BJ (cell line): ENCODE measurements at places on chromosomes 4 and X.
A peak's percentile ranks its signal among the peaks of the same experiment; 100 is the strongest.

GRCh38 chrX:131816551-131817136, 206.5 kb upstream of the STK26 start:
- DNase-seq = no peak

- peak; percentile 12 for DNase-seq
Observed at GRCh38 chr4:76430519-76431388, 4.3 kb upstream of the SHROOM3 start.

GRCh38 chrX:7347465-7347864, 199.5 kb upstream of the PUDP start:
- no peak for DNase-seq

DNA sequence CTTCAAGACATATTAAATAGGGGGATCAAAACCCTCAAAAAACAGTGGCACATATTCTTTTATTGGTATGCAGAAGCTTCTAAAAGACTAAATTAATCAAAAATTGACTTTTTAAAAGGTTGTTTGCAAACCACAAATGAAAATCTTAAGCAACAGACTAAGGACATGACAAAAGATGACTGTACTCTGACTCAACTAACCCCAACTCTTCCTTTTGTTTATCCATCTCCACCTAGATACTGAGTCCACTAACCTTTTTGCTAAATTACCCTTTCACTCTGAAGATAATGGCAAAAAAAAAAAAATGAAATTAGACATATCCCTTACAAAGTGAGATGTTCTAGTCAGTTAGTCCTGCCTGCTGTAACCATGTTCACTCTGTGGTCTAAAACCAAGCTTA, 91.6 kb upstream of the NLRP2B start:
- no peak for DNase-seq

DNA sequence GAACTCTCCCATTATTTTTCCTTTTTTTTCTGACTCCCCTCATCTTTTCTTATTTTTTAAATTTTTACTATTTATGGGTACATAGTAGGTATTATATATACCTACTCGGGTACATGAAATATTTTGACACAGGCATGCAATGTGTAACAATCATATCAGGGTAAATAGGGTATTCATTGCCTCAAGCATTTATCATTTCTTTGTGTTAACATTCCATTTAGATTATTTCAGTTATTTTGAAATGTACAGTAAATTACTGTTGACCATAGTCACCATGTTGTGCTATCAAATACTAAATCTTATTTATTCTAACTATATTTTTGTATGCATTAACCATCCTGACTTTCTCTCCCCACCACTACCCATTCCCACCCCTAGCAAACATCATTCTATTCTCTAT, 33.8 kb upstream of the SLIT2 start:
- no peak for DNase-seq

GRCh38 chr4:25096251-25096980, 63.8 kb downstream of the SEPSECS start:
- no peak for DNase-seq

DNA sequence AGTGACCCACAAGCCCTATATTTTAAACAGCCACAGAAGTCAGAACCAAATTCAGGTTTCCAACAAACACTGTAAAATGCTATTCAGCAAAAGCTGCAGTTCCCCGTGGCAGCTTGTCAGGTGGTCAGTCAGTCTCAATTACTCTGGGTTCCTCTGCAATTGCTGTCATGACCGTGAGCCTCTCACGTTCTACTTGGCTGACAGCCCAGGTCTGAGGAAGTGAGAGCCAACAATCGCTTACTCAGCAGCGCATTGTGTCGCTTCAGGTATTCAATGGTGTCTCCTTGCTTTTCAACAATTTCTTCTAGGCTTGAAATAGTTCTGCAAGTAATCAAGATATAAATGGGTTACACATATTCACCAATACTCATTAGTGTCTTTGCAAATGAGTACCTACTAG, 25.8 kb downstream of the TRIM75 start:
- DNase-seq = no peak

GRCh38 chrX:94850811-94851210, 1176.8 kb downstream of the FAM133A start:
- DNase-seq = no peak

- no peak for DNase-seq
Observed at GRCh38 chr4:109429545-109429944, 4.1 kb upstream of the SEC24B start.

DNA sequence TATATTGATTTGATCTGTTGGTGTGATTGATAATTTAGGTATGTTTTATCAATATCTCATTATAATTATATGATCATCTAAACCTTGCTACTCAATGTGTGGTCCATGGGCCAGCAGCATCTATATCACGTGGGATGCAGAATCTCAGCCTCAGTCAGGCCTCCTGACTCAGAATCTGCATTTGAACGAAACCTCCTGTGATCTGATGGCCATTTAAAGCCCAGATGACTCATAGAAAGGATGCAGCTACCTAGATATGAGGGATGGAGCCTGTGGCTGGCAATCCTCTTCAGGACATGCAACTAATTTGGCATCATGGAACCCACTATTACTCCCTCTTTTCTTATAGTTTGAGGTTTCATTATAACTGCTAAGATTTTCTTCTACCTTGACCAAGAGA, 11.3 kb upstream of the CHRNA9 start:
- no peak for DNase-seq

- DNase-seq = no peak
Observed at GRCh38 chrX:12471061-12471460, 320.2 kb upstream of the PRPS2 start.

DNA sequence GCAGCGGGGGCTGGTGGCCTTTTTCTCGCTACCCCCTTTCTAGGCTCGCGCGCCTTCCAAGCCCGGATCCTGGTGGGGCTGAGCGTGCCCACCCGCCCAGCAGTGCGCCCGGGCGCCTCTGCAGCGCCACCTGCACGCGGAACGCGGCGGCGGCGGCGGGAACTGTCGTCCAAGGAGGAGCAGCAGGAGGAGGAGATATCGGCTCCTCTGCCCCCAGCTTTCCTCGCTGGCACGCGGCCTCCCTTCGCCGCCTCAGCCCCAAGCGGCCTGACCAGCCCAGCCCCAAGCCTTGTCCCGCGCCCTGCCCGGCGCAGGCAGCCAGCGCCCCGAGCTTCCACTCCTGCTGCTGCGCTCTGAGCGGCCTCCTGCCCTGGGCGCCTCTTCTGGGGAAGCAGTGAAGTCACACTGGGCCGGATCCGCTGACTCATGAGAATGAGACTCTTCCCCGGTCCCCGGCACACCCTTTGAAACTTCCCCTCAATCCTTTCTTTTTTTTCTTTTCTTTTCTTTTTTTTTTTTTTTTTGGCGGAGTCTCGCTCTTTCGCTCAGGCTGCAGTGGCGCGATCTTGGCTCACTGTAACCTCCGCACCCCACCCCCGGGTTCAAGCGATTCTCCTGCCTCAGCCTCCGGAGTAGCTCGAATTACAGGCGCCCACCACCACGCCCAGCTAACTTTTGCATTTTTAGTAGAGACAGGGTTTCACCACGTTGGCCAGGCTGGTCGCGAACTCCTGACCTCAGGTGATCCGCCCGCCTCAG, 10.6 kb upstream of the ELF4 start:
- DNase-seq = no peak

DNA sequence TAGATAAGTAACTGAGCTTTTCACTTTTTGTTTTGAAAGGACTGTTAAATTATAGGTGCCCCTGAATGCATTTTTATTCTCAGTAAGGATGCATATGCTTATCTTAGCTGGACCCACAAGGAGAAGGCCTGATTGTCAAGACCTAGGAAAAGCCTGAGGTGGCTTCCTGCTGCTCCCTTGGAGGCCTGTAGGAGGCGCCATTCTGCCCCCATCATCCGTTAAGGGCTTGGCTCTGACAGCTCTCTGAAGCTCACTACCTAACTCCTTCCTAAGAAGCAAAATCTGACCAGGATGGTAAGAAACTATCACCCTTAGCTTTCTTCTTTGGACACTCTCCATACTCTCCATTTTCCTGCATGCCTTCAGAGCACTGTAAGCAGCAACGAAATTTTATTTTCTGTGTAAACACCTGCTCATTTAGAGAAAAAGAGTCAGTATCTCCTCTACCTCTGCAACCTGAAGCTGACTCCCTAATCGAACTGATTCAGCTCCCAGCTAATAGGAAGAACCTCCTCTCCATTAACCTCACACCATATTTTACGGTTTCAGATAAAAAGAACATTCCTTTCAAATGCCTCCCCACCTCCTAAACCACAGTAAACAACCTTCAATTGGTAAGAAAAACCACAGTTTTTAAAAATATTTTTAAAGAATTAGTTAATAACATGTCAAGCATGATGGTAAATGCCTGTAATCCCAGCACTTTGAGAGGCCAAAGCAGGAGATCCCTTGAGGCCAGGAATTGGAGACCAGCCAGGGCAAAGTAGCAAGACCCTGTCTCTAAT, 73.4 kb upstream of the EDNRA start:
- no peak for DNase-seq

- DNase-seq = no peak
Observed at GRCh38 chrX:16444353-16444752, 205.6 kb upstream of the S100G start.

GRCh38 chr4:106816496-106816895, 219.6 kb downstream of the DKK2 start:
- DNase-seq = no peak

- DNase-seq = no peak
Observed at GRCh38 chr4:3825530-3825929, 59.3 kb downstream of the ADRA2C start.

- no peak for DNase-seq
Observed at GRCh38 chr4:106186201-106186600, 129.8 kb downstream of the TBCK start.

GRCh38 chr4:7716010-7716721, 223.5 kb downstream of the AFAP1 start:
- DNase-seq = no peak

DNA sequence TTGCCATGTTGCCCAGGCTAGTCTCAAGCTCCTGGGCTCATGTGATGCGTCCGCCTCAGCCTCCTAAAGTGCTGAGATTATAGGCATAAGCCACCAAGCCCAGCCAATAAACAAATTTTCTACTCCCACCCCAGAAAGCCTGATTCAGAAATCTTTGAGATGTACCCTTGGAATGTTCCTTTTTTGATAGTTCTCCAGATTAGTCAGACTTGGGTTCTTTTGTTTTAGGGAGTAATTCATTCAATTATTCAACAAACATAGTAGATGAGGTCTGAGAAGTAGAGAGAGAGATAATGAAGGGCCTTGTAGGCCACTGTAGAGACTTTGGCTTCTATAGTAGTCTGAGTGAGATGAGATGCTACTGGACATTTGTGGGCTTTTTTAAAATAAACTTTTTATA, 27.8 kb downstream of the RP2 start:
- no peak for DNase-seq

DNA sequence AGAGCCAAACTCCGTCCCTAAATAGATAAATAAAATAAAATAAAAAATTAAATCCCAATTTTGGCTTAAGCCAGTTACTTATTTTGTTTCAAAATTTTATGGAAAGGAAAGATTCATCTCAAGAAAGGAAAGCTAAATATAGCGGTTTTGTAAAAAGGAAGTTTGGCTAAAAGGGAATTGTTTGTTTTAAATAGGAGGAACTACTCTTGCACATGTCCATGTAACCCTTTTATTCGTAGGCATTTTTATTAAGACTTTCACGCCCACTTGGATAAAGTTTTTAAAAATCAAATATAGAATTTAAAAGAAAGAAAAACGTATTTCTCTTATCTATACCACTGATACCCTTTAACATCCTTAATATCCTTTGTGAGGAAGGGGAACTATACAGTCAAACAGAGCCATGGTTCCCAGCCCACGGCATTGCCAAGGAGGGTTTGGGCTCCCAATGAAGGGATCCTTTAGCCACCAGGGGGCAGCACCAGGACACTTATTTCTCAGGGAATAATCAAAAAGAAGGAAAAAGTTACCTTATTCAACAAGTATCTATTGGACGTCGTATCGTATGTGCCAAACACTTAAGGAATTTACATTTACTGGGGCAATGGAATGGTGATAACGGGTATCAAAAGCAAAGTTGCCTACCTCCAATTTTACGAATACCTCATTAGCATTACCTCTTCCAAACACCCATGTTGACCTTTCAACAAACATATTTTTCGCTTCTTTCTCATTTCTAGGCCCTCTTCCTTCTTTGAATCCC, 27.7 kb downstream of the CDKN2AIP start:
- DNase-seq = no peak

GRCh38 chr4:154304679-154305078, 186.9 kb downstream of the DCHS2 start:
- no peak for DNase-seq

DNA sequence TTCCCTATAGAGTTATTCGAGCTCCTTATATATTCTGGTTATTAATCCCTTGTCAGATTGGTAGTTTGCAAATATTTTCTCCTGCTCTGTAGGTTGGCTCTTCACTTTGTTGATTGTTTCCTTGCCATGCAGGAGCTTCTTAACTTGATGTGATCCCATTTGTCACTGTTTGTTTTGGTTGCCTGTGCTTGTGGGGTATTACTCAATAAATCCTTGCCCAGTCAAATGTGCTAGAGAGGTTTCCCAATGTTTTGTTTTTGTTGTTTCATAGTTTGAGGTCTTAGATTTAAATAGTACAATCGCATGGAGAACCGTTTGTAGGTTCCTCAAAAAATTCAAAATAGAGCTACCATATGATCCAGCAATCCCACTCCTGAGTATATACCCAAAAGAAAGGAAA, 2.3 kb upstream of the SYTL5 start:
- no peak for DNase-seq
